ENCODE measurements at places on chromosomes 13 and 19. TPM values are rescaled to one million over a fixed set of nuclear protein-coding genes. Genes with fewer than 3 reads are reported as not detected.

The OSCAR gene
- total RNA-seq, result 0.74 TPM

The PRSS57 gene
- total RNA-seq, result not detected

The ZNF554 gene
- 1.9 TPM for total RNA-seq

The CPT1C gene
- total RNA-seq, result 5.0 TPM

DNA sequence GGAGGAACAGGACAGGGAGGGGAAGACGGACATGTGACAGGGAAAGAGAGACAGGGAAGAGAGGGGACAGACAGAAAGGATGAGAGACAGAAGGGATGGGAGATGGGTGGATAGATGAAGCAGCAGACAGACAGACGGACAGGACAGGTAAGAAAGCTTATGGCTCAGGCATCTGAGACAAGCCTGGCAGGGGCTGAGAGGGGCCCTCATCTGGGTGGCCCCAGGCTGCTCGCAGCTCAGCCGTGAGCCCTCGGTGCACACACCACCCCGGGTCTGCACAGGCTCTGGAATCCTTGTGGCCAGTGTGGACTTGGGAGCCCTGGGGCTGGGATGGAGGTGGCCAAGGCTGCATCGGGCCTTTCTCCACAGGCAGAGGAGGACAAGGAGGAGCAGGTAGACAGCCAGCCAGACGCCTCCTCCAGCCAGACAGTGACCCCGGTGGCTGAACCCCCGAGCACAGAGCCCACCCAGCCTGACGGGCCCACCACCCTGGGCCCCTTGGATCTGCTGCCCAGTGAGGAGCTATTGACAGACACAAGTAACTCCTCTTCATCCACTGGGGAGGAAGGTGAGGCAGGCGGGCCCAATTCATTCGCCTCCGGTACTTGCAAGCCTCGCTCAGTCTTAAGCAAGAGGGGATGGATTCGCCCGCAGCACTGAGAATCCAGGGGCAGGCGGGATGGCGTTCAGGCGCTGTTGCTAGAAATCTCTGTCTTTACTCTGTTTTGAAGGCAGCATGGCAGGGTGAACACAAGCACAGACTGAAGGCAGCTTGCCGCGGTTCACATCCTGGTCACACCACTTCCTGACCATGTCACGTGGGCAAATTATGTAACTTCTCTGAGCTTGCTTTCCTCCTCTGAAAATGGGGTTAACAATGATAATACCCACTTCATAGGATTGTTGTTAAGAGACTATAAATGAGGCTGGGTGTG, 14.0 kb downstream of the GRAMD1A start:
- DNase-seq, result no peak

GRCh38 chr13:44103429-44104196, 223.9 kb downstream of the LACC1 start:
- no peak for DNase-seq

GRCh38 chr13:85377783-85378182, 421.4 kb downstream of the SLITRK6 start:
- DNase-seq, result no peak

GRCh38 chr19:5578097-5578846, 10.5 kb upstream of the TINCR start:
- DNase-seq, result peak; percentile 67

DNA sequence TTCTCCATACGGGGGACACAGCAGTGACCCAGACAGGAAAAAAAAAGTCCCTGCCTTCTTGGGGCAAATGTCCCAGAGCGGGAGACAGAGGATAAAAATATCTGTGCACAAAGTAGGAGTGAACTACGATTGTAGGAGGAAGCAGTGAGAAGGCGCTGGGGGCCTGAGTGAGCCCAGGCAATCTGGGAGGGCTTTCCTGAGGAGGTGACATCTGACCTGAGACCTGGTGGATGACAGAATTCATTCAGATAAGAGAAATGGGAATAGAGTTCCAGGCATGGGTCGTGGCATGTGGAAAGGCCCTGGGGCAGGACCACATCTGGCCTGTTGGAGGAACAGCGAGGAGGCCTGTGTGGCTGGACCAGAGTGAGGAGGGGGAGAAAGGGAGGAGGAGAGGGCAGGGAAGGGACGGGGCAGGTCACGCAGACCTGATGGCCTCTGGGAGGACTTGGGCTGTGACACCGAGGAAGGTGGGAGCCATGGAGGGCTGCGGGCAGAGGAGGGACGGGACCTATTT, 50.2 kb upstream of the NFIC start:
- DNase-seq, result no peak

- no peak for DNase-seq
Measured at GRCh38 chr13:27665333-27665732, 43.6 kb downstream of the POLR1D start.

GRCh38 chr19:1252221-1252820, 3.9 kb downstream of the MIDN start:
- peak; percentile 97 for DNase-seq

DNA sequence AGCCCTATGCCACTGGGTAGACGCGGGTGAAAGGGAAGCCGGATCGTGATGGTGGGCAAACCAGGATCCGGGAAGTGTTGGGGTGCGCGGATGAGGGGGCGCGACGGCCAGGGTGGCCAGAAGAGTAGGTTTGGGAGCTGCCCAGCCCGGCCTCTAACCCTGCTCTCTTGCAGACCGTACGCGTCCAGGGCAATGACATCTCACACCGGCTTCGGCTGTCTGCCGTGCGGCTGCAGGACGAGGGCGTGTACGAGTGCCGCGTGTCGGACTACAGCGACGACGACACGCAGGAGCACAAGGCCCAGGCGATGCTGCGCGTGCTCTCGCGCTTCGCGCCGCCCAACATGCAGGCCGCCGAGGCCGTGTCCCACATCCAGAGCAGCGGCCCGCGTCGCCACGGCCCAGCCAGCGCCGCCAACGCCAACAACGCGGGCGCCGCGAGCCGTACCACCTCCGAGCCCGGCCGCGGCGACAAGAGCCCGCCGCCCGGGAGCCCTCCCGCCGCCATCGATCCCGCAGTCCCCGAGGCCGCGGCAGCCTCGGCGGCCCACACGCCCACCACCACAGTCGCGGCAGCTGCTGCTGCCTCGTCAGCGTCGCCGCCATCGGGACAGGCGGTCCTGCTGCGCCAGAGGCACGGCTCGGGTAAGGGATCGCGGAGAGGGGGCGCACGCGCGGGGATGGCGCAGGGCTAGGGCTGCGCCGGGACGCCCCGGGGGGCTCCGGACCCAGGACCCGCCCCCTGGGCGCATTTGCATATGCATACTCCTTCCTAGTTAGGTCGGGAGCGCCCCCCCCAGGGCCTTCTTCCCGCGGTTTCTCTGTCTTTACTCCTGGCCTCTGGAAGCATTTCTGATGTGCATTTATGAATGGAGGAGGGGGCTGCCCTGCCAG, 4.1 kb downstream of the VSTM2B start:
- DNase-seq, result peak; percentile 43

DNA sequence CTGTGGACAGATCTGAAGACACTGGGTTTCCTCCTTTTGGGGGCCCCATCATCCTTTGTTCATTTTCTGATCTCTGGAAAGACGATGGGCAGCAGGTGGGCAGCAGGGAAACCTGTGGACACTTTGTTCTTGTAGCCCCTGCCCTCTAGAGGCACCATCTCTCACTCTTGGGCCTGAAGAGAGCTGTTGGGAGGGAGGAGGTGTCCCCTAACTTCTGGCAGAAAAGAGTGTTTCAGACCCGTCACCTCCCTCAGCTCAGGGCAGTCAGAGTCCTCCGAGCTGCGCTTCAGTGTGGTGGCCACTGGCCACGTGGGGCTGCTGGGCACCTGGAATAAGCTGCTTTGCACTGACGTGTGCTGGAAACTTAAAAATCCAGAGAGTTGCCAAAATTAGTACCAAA, 26.9 kb upstream of the RNF17 start:
- DNase-seq, result no peak

- no peak for DNase-seq
Measured at GRCh38 chr13:20566468-20566897, 474 bp upstream of the IFT88 start.

DNA sequence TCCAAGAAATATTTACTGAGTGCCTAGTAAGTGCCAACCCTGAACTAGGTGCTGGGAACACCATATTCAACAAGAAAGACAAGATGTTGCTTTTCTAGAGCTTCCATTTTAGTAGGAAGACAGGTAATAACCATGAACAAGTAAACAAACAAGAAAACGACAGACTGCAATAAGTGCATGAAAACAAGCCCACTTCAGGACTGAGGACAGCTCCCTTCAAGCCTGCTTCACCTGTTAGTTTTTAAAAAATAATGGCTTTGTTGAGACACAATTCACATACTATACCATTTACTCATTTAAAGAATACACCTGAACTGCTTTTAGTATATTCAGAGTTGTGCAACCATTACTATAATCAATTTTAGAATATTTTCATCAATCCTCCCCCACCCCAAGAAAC, 30.4 kb downstream of the CYP4F22 start:
- no peak for DNase-seq

GRCh38 chr13:99782669-99783068, 188.9 kb downstream of the ZIC5 start:
- DNase-seq, result no peak

- no peak for DNase-seq
Measured at GRCh38 chr19:12155324-12155860, 1.1 kb downstream of the ZNF625 start.

DNA sequence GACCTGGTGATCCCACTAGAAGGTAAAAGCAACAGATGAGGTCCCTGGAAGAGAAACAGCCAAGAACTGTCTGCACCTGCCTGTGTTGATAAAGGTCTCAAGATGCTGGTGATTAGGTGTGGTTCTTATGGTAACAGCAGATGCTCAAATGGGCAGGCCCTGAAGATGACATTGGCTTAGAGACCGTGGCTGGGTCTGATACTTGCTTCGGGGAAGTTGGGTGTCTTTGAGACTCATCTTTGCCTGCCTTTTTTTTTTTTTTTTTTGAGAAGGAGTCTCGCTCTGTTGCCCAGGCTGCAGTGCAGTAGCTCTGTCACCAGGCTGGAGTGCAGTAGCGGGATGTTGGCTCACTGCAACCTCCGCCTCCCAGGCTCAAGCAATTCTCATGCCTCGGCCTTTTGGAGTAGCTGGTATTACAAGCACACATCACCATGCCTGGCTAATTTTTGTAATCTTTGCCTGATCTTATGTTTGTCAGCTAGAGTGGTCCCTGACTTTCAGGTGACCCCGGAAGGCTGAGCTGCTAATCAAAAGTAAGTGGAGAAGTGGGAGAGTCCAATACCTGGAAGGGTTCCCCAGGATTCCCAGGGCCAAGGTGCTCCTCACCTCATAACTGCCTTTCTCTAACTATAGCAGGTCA, 7.9 kb downstream of the SLC25A23 start:
- DNase-seq, result no peak

DNA sequence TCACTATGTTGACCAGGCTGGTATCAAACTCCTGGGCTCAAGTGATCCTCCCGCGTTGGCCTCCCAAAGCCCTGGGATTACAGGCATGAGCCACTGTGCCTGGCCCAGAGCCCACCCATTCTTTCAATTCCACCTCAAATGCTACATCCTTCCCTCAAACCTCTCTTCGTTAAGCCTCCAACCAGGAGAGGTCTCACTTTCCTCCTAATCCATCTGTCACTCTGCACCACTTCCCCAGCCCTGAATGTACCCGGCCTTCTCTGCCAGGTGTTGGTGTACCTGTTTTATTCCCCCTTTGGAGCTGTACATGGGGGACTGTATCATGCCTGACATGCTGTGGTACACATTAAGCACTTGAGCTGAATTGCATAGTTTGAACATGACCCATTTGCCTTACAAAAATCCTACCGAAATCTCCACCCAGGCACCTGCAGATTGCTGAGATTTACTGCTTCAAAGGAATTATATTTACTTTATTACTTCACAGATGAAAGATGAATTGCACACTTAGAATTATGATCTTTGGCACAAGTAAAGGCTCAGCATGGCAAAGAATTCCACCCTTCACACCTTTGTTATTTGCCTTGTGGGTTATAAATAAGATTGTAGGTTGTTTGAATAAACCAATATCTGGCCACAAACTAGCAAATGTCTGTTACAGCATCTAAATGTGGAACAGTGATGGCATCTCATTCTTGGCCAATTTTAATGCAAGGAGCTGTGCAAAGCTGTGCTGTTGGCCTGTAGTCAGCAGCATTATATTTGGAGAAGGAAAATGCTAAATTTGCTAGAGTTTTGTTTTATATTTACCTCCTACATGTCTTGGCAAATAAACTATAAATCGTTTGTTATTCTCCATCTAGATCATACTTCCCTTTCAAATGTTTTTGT, 15.6 kb upstream of the WASF3 start:
- no peak for DNase-seq

Data from Daoy (cell line).